Central memory CD8-positive, alpha-beta T cell (primary cell): ENCODE measurements at places on chromosomes 7 and 10.

DNA sequence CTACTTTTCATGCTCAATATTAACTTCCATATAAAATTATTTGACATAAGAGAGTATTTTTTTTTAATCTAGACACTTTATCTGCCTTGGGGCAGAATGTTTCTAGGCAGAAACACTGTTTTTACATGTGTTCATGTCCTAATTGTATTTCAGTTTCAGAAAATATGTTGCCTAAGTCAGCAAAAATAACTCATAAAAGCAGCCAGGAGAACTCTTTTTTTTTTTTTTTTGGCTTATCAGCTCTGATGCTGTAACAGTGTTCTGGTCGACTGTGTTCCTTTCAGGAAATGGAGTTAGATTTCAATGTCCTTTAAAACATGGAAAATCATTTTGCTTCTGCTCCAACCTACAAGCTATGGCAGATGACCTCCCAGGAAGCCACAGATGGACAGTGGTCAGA lies 63.2 kb upstream of the OPALIN start:
- no peak overlapping the region for H3K27ac ChIP-seq
- peaks cover 31% of the 10 kb centered on the region for H3K27me3 ChIP-seq
- H3K36me3 ChIP-seq = peaks cover 4% of the 10 kb centered on the region

DNA sequence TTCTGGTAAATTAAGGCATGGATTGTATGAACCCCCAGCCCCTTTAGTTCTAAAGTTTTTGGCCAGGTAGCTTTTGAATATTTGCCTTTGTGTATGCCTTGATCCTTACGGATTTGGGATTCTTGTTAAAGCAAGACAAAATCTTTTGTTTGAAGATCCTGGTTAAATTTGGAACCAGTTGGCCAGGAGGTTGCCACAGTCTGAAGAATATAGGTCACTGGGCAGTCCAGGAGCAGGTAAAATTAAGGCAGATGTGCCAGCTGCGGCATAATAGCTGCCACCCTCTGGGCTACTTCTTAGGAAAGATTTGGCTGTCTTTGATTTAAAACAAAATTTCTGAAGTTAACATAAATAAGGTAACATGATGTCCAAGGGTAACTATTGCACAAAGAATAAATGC lies 192.3 kb downstream of the SUGCT start:
- no peak overlapping the region for H3K4me3 ChIP-seq
- no peak overlapping the region for H3K27ac ChIP-seq
- H3K4me1 ChIP-seq = no peaks in the 10 kb centered on the region
- no peaks in the 10 kb centered on the region for H3K27me3 ChIP-seq
- no peak for DNase-seq

GRCh38 chr10:73774637-73775036 lies 7.2 kb upstream of the CHCHD1 start:
- peaks cover 57% of the 10 kb centered on the region for H3K4me1 ChIP-seq
- H3K27me3 ChIP-seq = no peaks in the 10 kb centered on the region
- no peak for DNase-seq
- H3K4me3 ChIP-seq = peak overlapping the region; percentile 86
- H3K27ac ChIP-seq = no peak overlapping the region

- H3K27ac ChIP-seq = no peak overlapping the region
- H3K27me3 ChIP-seq = no peaks in the 10 kb centered on the region
- DNase-seq = no peak
Measured at GRCh38 chr10:35699848-35700486, 57.9 kb upstream of the FZD8 start.

GRCh38 chr7:37097276-37097675 lies 351.4 kb downstream of the ELMO1 start:
- peaks cover 30% of the 10 kb centered on the region for H3K4me1 ChIP-seq
- H3K27me3 ChIP-seq = no peaks in the 10 kb centered on the region
- peak overlapping the region; percentile 39 for H3K27ac ChIP-seq
- peaks cover 12% of the 10 kb centered on the region for H3K36me3 ChIP-seq
- H3K4me3 ChIP-seq = no peak overlapping the region
- DNase-seq = no peak
